ACHN (cell line): ENCODE measurements at places on chromosomes 7 and 10.

DNA sequence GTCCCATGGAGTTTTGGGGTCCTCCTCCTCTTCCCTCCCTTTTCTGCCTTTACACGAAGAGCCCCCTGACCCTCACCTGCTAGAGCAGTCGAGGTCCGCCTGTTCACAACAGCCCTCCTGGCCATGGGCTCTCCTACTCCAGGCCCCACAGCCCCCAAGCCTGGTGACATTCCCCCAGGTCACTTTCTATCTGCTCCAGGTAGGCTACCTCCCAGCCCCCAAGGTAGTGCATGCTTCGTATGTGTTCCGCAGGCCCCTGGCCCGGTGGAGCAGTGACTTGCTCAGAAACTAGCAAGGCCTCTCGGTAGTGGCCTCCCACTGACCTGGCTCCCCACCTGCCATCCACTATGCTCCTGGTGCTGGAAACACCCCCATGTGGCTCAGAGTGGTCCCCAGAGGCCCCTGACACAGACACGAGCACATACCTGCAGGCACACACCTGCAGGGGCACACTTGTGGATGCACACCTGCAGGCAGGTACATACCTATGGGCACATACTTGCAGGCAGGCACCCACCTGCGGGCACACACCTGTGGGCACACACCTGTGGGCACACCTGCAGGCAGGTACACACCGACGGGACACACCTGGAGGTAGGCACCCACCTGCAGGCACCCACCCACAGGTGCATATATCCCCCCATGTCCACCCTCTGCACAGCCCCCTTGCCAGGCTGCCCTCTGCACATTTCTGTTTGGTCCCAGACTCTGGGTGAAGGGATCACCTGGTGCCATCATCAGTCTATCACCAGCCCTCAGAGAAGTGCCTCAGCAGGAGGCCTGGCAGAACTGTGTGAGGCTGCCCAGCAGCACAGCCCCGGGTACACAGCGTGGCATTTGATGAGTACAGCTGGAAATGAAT lies 322.5 kb downstream of the PTPRN2 start:
- DNase-seq, result no peak

DNA sequence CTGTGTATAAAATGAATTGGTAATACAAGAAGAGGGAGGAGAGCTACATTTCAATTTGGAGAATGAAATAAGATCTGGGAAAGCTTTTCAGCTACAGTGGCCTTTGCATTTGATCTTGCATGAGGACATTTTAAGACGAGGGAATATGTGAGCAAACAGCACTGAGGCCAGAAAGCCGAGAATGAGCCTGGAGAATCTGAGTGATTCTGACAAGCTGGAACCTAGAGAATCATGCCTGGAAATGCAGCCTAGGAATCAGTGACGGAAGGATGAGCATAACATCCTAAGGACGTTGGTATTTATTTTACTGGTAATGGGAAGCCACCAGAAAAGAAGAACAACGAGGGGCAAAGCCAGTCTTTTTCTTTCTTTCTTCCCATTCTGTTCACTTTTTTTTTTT lies 44.3 kb downstream of the ARL5B start:
- no peak for DNase-seq

- DNase-seq, result peak; percentile 60
Observed at GRCh38 chr7:123537026-123537642, 2.7 kb upstream of the IQUB start.

DNA sequence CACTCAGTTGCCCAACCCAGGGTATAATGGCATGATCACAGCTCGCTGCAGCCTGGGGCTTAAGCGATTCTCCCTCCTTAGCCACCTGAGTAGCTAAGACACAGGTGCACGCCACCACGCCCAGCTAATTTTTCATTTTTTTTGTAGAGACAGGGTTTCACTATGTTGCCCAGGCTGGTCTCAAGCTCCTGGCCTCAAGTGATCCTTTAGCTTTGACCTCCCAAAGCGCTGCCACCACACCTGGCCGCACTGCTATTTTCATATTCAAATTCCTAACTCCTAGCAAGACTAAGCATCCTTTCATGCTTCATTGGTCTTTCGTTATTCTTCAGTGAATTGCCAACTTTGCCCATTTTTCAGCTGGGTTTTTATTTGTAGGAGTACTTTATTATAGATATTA lies 30.4 kb upstream of the DAGLB start:
- no peak for DNase-seq
